ENCODE measurements at places on chromosomes 3 and 15.

DNA sequence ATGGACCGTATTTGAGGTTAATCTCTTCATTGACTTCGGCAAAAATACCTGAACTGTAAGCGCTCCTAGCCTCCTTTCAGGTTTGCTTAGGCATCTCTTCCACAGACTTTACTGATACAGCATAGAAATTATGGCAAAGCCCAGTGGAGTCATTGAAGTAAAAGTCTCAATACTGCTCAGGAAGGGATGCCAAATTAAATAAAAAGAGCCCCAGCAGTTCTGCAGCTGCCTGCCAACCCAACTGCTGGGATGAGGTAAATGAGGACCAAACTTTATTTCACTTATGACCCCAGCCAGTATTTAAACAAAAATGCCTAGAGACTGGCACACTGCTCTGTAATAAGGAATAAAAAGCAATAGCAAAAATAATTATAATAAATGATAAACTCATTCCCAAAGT is 65.4 kb downstream of the IQCH start:
- no peak for DNase-seq

DNA sequence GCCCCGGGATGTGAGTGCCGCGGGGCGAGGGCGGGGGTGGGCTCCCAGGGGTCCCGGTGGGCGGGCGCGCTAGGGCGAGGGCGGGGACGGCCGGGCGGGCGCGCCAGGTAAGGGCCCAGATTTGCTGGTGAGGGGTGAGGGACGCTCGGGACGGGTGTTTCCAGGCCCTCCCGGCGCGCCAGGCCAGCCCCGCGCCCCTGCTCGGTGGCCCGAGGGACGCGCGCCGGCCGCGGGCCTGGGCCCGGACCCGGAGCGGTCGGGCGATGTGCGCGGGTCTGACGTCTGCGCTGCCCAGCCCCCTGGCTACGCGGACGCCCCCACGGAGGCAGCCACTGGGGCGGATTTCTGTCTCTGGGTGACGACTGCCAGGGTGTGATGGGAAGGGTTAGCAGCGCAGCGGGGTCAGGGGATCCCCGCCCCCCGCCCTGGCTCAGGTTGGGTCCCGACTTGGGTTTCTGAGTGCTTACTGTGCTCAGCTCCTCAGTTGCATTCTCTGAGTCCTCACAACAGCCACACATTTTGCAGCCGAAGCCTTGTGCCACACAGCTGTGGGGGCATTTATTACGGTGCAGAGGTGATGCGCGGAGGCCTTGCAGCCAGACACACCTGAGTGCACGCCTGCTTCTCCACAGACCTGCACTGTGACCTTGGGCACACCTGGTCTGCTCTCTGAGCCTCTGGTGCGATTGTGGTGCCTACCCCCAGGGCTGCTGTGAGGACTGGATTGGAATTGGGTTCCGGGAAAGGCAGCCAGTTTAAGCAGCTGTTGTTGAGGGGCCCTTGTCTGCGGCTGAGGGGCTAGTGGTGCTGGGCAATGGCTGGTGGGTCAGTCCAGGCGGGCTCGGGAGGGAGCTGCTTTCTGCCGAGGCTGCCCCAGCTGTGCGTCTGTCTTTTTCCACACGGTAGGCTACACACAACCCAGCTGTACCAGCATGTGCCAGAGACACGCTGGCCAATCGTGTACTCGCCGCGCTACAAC is 523 bp downstream of the HDAC11 start:
- DNase-seq, result no peak

GRCh38 chr3:150763841-150764483 is 993 bp upstream of the SIAH2 start:
- DNase-seq, result peak; percentile 67

GRCh38 chr15:41161336-41161735 is 45.3 kb upstream of the INO80 start:
- no peak for DNase-seq

- DNase-seq, result no peak
These were observed 21.2 kb downstream of the STARD5 start for GRCh38 chr15:81302701-81303109.

DNA sequence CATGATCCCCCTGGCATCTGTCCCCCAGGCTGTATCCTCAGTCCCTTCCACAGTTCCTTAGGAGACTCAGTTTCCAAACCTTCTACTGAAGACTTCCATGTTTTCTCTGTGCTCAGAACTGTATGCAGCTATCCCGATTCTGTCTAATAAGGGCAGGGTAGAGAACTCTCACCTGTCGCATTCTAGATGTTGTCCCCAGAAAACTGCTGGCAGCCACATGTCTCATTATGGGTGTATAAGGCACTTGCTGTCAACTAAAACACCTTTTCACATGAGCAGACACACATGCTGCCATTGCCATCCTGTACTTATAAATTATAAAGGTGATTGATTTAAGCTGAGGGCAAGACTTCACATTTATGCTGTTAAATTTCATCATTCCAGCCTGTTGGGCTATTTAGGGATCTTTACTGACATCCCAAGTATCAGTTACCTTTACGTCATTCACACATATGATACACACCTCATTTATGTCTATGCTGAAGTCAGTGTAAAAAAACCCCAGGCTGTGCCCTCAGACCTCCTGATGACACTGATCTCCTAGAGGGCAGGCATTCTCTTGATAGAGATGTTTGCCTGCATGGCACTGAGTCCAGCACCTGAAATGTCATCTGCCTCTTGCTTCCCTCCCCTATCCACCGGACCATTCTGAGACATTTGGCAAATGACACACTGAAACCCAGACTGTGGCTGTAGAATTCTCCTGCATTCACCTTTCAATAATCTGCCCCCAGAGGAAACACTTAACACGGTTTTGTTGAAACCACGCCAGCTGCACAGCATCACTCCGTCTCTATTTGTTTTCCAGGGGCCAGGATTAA is 35.8 kb downstream of the BTD start:
- no peak for DNase-seq

DNA sequence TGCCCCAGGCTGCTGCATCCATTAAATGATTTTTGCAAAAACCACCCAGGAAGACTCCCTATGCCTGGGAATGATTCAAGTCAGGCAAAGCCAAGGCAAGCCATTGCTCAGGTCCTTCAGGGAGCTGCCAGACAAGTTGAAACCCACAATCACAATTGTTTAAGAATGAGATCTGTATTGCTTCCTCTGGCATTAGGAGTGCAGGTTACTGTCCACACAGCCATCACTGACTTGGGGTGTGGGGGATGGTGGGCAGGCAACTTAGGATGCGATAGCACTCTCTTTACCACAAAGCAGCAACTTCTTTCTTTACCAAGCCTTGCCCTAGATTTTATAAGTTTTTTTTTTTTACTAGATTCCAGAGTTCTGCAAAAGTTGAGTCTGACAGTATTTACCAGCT is 15.0 kb upstream of the IL20RB start:
- no peak for DNase-seq

GRCh38 chr3:40913641-40914040 is 285.7 kb upstream of the CTNNB1 start:
- DNase-seq, result no peak

DNA sequence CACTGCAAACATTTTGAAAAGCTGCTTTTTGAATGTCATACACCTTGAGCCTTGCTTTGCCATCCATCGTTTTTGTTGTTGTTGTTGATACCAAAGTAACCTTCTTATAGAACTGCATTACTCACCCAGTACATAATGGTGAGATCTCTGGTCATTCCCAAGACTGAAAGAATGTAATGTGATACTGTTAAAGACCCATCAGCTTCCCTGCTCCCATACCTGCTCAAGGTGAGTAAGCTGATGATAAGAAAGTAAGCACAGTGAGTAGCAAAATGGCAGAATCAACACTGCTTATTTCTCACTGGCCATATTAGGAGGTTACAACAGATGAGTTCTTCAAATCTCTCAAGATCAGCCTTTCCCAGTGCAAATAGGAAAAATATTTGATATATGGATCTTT is 89.8 kb downstream of the CADPS start:
- DNase-seq, result no peak

DNA sequence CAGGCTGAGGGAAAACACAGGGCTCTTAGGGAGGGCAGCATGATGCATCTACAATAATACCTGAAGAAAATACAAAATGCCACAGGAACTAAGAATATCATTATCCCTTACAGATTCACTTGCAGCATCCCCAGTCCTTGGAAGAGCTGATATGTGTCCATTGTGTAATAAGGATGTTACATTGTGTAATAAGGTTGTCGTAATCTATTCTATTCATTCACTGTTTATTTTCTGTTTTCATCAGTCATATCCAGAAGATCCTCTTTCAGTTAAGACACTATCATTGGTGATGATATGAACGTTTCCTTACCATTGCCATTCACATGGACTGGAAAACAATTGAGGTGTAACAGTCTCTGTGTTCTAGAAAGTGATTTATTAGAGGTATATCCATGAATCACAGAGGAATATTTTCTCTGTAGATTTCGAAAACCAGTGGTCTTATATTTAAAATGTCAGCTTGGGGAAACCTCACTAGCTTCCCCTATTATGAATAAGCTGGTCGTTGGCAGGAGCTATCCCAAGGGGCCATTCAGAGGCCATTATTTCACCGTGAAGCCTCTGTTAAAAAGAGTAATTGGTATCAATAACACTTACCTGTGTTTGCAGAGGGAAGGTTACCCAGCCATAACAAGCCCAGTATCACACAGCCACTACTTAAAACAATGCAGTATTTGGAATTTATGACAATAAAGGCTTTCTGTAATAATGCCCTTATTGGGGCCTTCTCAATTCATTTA is 241.1 kb downstream of the ZNF385D start:
- DNase-seq, result no peak

GRCh38 chr3:137572931-137573330 is 191.2 kb upstream of the SOX14 start:
- DNase-seq, result no peak

Measured in natural killer cell treated with Interleukin-12 subunit alpha and Interleukin-12 subunit beta and Interleukin-15 and Interleukin-18, amount 100 ng/mL, for 72 hours (primary cell).